Skeletal muscle cell (primary cell): ENCODE measurements at places on chromosomes 13 and 19.

GRCh38 chr13:66888698-66889097 is 341.4 kb downstream of the PCDH9 start:
- no peak for DNase-seq

GRCh38 chr13:57552437-57552836 is 79.1 kb upstream of the PCDH17 start:
- no peak for DNase-seq

- DNase-seq, result no peak
Measured at GRCh38 chr13:46598140-46598819, 45.3 kb downstream of the LRCH1 start.

DNA sequence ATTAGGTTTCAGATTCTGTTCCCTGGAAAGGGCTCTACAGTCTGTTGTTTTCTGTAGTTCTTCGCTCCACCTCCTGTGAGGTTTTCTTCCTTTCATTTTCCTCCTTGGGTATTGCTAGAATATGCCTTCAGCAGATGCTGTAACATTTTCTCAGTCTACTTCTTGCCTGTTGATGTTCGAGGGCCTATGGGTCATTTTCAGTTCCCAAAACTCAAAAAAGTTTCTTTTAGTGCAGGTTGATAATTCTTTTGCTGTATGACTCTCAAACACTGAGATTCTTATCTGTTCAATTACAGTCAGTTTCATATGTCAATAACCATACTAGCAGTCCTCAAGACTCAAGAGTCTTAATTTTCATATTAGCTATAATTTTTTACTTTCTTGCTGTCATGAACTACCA is 268.3 kb downstream of the RFC3 start:
- no peak for DNase-seq

GRCh38 chr13:93409816-93410215 is 183.2 kb downstream of the GPC6 start:
- DNase-seq, result no peak

DNA sequence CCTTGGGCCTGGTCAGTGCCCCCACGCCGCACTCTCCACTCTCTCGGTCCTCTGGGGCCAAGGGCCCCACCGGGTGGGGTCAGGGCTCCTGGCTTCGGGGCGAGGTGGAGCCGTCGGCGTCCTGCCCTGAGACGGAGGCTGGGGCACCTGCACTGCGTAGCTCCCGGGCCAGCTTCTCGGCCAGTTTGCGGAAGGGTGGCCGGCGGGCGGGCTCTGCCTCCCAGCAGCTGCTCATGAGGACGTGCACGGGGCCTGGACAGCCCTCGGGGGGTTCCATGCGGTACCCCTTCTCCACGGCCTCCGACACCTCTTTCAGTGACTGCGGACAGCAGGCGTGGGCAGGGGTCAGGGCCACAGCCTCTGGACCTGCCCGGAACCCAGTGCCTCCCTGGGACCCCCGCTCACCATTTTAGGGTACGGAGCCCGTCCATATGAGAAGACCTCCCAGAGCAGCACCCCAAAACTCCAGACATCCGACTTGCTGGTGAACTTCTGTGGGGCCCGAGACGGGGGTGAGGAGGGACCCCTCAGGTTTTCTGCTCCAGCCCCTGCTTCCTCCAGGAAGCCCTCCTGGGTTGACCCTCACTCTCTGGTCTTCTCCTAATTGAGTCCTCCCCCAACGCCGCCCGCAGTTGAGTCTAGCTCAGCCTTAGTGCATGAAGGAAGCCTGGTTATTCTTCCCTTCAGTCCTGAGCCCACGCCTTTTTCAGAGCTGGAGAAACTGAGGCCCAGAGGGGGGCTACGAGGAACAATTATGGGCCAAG is 6.3 kb upstream of the RAX2 start:
- DNase-seq, result no peak

DNA sequence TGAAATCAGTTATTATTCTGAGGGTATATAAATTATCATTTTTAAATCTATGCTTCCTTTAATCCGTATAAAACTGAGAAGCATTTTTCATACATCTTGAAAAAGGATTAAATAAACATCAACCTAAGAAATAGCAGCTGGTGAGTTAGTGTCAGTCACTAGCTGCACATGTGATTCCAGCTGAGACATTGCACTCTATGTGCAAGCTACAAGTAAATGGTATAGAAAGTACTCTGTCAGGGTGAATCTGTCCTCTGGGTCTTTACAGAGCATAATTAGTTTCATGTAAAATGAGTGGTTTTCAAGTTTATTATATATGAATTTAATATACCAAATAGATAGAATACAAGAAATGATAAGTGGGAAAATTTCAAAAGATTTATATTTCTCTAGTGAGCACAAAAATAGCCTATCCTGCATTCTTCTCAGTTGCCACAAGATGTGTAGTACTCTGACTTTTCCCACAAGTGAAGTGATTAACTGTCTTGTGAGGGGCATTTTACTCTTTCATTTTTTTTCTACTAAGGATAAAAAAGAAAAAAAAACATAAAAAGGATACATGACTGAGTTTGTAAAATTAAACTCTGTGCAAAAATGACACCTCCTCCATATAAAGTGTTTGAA is 1372.1 kb downstream of the PCDH9 start:
- DNase-seq, result no peak

GRCh38 chr13:113179374-113180230 is 21.2 kb downstream of the PROZ start:
- no peak for DNase-seq

DNA sequence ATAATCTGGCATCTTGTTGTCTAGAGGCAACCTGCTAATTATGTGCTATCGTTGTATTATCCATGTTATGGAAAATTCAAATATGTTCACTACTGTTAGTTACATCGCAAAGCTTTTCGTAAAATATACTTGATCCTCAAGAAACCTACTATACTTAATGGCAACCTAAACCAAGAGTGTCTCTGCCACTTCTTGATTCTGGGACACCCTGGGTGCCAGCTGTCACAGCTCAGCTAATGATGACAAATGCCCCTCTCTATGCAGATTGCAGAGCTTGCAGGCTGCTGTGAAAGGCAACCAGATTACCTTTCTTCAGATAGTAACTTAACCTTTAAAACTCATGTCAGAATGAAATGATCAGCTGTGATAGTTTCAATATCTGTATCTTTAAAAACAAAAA is 8.9 kb upstream of the MAB21L1 start:
- DNase-seq, result no peak

DNA sequence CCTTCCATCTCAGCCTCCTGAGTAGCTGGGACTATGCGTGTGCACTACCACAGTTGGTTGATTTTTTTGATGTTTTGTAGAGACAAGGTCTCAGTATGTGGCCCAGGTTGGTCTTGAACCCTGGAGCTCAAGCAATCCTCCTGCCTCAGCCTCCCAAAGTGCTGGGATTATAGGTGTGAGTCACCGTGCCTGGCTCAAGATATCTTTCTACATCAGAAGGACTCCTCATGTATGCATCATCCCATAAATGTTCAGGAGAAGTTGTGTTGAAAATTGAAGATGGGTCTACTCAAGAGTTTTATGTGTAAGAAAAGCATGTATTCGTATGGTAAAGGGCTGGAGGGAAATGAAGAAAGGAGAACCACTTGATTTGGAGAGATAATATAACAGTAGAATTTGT is 71.8 kb upstream of the STK24 start:
- DNase-seq, result no peak

DNA sequence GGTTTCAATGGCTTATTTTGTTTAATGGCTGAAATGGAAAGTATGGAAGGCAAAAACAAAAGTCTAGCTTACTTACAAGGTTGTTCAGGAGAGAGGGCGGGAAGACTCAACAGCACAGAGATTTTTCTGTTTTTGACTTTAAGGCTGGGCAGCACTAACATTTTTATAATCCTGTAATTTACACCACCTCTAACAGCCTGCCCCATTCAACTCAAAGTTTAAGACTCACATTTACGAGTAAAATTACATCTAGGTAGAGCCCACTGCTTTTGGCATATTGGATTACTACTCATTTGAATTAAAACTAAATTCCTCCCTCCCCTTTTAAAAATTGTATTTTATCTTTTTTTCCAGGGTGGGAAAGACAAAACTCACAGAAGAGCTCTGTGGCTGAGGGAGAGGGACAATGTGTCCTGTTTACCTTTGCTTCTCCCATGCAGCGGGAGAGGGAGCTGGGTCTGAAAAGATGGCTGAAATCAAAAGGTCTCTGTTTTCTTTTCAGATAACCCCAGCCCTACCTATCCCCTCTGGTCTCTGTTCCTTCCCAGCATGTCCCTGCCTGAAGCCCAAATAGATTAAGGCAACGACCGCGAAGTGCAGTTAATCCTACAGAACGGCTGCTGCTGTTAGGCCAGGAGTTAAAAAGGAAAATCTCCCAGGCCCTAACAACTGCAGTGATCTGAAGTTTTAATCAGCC is 6.6 kb downstream of the EFNB2 start:
- no peak for DNase-seq

DNA sequence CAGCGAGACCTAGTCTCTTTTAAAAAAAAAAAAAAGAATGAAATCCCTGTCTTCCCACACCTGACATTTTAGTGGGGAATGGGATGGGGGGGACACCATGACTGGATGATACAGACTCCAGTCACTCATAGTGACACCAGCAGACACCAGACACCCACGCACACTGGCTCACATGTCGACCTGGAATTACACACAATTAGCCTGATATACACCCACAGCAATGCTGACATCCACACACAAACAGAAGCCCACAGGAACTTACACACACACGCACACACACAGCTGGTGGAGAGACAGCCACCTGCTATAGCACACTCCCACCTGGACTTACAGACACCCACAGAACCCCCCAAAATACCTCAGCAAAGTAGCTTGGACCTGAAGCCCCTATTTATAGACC is 8.3 kb upstream of the NANOS3 start:
- DNase-seq, result no peak

GRCh38 chr13:45615501-45616101 is at the start of gene ERICH6B:
ERICH6B (minus strand) TSS chr13:45615739; CDS start chr13:45597005, 18,734 bp downstream.
- DNase-seq, result no peak

- DNase-seq, result no peak
Measured at GRCh38 chr13:75748874-75749273, 112.7 kb downstream of the LMO7 start.

DNA sequence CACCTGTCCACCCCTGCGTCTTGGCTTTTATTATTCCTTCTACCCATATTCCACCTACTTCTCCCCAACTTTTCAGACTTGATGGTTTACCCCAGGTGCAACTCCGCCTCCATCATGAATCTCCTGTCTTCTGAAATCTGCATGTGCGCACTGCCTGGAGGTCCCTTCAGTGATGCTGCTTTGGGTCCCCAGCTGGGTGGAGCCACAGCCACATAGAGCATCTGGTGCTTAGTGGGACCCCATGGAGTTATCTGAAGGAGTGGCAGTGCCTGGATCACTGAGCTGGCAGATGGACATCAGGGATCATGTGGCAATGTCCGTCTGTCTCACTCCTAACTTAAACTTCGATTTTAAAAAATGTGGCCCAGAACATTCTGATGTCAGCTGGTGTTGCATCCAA is 13.5 kb downstream of the ZNF536 start:
- no peak for DNase-seq

- no peak for DNase-seq
Measured at GRCh38 chr19:15028490-15028889, 20.8 kb upstream of the CASP14 start.

DNA sequence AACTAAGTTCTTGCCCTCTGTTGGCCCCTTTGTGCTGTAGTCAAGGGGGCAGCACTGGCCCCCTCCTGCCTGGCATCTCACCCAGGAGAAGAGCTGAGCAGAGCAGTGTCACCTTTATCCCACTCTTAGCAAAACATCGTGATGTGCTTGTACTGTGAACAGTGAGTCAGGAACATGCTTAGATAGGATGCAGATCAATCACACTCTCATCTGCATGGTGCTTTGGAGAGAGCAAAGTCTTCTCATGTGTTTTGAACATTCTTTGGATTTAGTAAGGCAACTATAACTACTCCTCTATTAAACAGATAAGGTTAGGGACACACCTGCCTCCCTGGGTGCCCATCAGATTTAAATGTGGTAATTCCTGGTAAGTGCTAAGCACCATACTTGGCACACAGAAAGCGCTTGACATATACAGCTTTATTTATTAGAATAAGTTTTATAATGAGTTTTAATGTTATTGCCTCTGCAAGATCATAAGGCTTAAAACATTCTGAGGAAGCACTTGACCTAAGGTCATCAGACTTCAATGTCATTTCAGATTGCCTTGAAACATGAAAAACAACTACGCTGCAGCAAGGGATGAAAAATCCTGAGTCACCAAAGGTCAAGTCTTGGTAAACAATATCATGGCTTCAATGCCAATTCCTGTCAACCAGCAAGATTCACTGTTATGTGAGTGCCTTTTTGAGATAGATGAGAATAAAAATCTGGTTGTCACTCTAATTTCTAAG is 82.4 kb upstream of the IRS2 start:
- DNase-seq, result no peak

GRCh38 chr13:44104197-44104490 is 224.4 kb downstream of the LACC1 start:
- no peak for DNase-seq

DNA sequence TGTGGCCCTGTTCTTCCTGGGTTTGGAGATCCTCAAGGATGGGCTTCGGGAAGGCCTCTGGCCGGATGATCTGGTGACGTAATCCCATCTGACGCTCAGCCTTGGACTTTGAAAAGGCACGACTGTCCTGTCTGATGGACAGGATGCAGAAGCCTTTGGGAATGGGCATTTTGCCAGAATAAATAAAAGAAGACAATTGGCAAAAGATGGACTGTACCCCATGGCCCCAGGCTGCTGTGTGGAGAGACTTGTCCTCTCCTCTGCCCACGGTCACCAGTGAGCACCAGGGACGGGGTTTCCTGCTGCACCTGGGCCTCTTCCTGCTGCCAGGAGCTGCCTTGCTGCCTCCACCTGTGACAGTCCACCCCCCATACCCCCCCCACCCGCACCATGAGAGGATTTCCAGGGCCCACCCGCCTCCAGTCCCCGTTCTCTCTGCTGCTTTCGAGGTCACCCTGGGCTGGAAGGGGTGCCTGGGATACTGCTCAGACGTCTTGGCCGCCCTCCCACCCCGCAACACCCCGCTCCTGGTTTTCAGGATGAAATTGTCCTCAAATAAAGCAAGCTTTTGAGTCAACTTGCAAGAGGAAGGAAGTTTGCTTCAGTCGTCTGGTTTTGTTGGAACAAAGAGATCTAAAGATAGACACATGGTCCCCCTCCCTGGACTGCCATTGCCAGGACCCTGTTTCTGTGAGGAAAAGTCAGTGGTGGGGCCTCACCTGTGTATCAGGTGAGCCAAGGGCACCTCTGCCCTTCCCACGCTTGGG is 40.9 kb downstream of the MCF2L start:
- DNase-seq, result no peak

GRCh38 chr19:29292153-29292552 is 79.2 kb upstream of the UQCRFS1 start:
- no peak for DNase-seq

GRCh38 chr13:67372868-67373464 is 142.8 kb upstream of the PCDH9 start:
- DNase-seq, result no peak

DNA sequence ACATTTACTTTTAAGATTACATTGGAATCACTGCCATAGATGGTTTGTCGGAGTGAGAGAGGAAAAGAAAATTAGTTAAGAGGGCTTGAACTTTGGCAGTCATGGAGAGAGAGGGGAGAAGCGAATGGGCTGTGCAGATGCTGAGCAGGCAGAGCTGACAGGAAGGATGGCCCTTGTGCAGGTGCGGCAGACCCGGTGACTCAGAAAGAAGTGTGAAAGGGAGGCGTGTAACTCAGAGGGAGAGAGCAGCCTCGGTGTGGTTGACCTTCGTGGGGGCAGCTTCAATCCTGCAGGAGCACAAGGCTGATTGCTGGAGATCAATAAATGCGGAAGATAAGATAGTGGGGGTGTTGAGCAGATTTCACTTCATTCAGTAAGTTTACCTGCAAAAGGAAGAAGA is 76.9 kb downstream of the TNFSF13B start:
- DNase-seq, result no peak
